ENCODE measurements at places on chromosomes 5 and 9. TPM values are rescaled to one million over a fixed set of nuclear protein-coding genes. Genes with fewer than 3 reads are reported as not detected.

The ZCCHC9 gene
- polyA plus RNA-seq = 39.6 TPM

The CDO1 gene
- polyA plus RNA-seq = 17.8 TPM

The PCDHB6 gene
- polyA plus RNA-seq = 3.2 TPM

The RASA1 gene
- polyA plus RNA-seq = 51.9 TPM

The C9orf153 gene
- polyA plus RNA-seq = not detected

The CARTPT gene
- polyA plus RNA-seq = not detected

The RGMB gene
- polyA plus RNA-seq = 14.2 TPM

The AFAP1L1 gene
- 18.4 TPM for polyA plus RNA-seq

The NINJ1 gene
- polyA plus RNA-seq = 51.6 TPM

The GABRG2 gene
- polyA plus RNA-seq = not detected

The EIF4E1B gene
- polyA plus RNA-seq = not detected

The PCDH12 gene
- 17.0 TPM for polyA plus RNA-seq

The RABGAP1 gene
- 61.9 TPM for polyA plus RNA-seq

The RXRA gene
- 42.2 TPM for polyA plus RNA-seq

The CEP78 gene
- polyA plus RNA-seq = 33.0 TPM

The CDKN2B gene
- 0.23 TPM for polyA plus RNA-seq

The PCDHGA1 gene
- polyA plus RNA-seq = 0.78 TPM

The PCDHA12 gene
- polyA plus RNA-seq = 0.14 TPM

The HSPB3 gene
- 0.28 TPM for polyA plus RNA-seq

The FBP1 gene
- 59.1 TPM for polyA plus RNA-seq

The C5orf58 gene
- not detected for polyA plus RNA-seq

Data from right renal cortex interstitium (tissue), 3 donors.